ENCODE measurements at places on chromosomes 1 and 21.

GRCh38 chr1:153506831-153507413, 28.9 kb downstream of the S100A6 start:
- H3K4me3 ChIP-seq = no peak overlapping the region
- DNase-seq = no peak
- peaks cover 2% of the 10 kb centered on the region for H3K27me3 ChIP-seq
- no peak overlapping the region for H3K27ac ChIP-seq
- peaks cover 14% of the 10 kb centered on the region for H3K4me1 ChIP-seq
- no peaks in the 10 kb centered on the region for H3K36me3 ChIP-seq

- peaks cover 6% of the 10 kb centered on the region for H3K4me1 ChIP-seq
- peaks cover 4% of the 10 kb centered on the region for H3K36me3 ChIP-seq
- H3K4me3 ChIP-seq = no peak overlapping the region
- DNase-seq = no peak
These were observed 14.2 kb downstream of the TTC34 start for GRCh38 chr1:2787163-2787911.

- peaks cover 21% of the 10 kb centered on the region for H3K36me3 ChIP-seq
- H3K27ac ChIP-seq = no peak overlapping the region
- H3K27me3 ChIP-seq = no peaks in the 10 kb centered on the region
- H3K4me3 ChIP-seq = no peak overlapping the region
These were observed 1.5 kb downstream of the MLLT11 start for GRCh38 chr1:151061704-151062103.

GRCh38 chr1:62687903-62688686, at the start of gene DOCK7:
DOCK7 (minus strand) TSS chr1:62688386; CDS start chr1:62688264, 122 bp downstream.
- H3K27me3 ChIP-seq = peaks cover 20% of the 10 kb centered on the region
- DNase-seq = peak; percentile 59
- H3K4me1 ChIP-seq = peaks cover 16% of the 10 kb centered on the region
- peak within 1 kb of the TSS; percentile 78 for H3K4me3 ChIP-seq

GRCh38 chr21:36156815-36157670, at the start of gene DOP1B:
DOP1B (plus strand) TSS chr21:36156824; CDS start chr21:36164734, 7,910 bp downstream.
- H3K4me3 ChIP-seq = peak within 1 kb of the TSS; percentile 78
- H3K27ac ChIP-seq = peak within 1 kb of the TSS; percentile 68
- H3K36me3 ChIP-seq = peaks cover 7% of the 10 kb centered on the region
- no peaks in the 10 kb centered on the region for H3K27me3 ChIP-seq

DNA sequence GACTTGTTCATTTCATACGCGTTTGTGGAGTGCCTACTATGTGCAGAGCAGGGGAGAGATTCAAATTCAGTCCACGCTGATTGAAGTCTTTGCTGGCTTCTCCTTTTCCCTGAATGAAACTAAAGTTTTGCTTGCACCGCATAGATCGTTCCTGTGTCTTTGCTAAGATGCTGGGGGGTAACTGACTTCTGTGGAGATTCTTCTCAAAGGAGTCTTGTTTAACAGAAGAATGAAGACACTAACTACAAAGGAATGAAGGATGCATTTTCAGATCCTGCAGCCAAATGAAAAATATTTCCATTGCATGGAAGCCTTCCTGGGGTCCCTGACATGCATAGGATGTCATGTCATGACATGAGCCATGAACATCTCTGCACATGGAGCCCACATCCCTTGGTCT, 26.9 kb upstream of the H6PD start:
- DNase-seq = no peak
- no peaks in the 10 kb centered on the region for H3K36me3 ChIP-seq
- peaks cover 33% of the 10 kb centered on the region for H3K4me1 ChIP-seq
- no peak overlapping the region for H3K4me3 ChIP-seq
- H3K27ac ChIP-seq = no peak overlapping the region
- peaks cover 45% of the 10 kb centered on the region for H3K27me3 ChIP-seq

DNA sequence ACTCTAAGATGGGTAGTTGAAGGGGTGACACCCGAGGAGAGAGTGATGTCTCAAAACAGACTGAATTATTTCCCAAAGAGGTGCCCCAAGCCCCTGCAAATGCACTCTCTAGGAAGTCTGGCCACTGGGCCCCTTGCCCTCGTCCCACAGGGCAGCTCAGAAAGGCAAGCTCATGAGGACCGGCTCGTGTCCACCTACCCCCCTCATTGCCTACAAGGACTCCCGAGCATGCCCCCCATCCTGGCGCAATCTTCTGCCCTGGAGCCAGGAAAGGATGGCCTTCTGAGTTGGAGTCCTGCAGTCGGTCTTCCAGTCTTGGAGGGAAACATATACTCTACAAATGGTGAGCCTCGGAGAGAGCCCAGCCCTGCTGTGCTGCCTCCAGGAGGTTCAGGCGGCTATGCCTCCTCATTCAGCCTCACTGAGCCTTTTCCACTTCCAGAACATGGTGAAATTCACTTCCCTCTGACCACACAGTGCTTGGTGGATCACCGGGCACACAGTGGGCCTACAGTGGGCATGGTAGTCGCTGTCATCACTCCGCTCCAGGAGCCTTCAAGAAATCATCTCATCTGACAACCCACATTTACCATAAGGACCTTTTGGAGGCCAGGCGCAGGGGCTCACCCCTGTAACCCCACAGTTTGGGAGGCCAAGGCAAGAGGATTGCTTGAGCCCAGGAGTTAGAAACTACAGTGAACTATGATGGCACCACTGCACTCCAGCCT, 5.8 kb upstream of the WNT3A start:
- H3K36me3 ChIP-seq = no peaks in the 10 kb centered on the region
- H3K4me1 ChIP-seq = peaks cover 1% of the 10 kb centered on the region
- peaks cover 48% of the 10 kb centered on the region for H3K27me3 ChIP-seq
- no peak overlapping the region for H3K27ac ChIP-seq
- DNase-seq = peak; percentile 25
- H3K4me3 ChIP-seq = no peak overlapping the region

GRCh38 chr21:16427587-16428087, 697.9 kb downstream of the USP25 start:
- H3K4me3 ChIP-seq = no peak overlapping the region
- no peaks in the 10 kb centered on the region for H3K27me3 ChIP-seq
- no peak for DNase-seq
- no peaks in the 10 kb centered on the region for H3K36me3 ChIP-seq
- H3K27ac ChIP-seq = no peak overlapping the region
- H3K4me1 ChIP-seq = no peaks in the 10 kb centered on the region

DNA sequence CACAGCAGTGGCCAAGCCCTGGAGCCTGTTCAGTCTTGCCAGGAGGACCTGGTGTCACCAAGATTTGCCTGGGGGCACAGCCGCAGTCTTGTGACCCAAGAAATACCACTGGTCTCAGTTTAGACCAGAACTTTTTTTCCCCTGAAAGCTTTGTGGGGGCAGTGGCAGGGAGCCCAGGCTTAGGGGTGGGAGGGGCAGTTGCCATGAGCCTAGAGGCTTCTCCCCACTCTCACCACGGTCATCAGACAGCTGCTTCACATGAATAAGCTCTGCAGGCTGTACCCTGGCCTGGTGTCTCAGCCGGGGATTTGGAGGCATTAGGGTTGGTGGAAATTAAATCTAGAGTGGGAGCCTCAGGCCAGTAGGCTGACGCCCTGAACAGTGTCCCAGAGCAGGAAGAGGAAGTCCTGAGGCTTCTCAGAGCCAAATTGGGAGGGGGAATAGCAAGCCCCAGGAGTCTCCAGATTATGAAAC, 73.7 kb downstream of the SLC16A1 start:
- H3K4me1 ChIP-seq = peaks cover 2% of the 10 kb centered on the region
- no peak overlapping the region for H3K4me3 ChIP-seq
- H3K27me3 ChIP-seq = peaks cover 28% of the 10 kb centered on the region
- H3K27ac ChIP-seq = no peak overlapping the region

- H3K4me1 ChIP-seq = peaks cover 4% of the 10 kb centered on the region
- no peak for DNase-seq
- no peak overlapping the region for H3K27ac ChIP-seq
- H3K4me3 ChIP-seq = no peak overlapping the region
These were observed 8.4 kb upstream of the NBPF11 start for GRCh38 chr1:148160343-148161052.

GRCh38 chr1:85743814-85744213, 35.6 kb upstream of the ZNHIT6 start:
- H3K4me1 ChIP-seq = no peaks in the 10 kb centered on the region
- no peak overlapping the region for H3K27ac ChIP-seq
- DNase-seq = no peak
- no peak overlapping the region for H3K4me3 ChIP-seq
- H3K27me3 ChIP-seq = peaks cover 18% of the 10 kb centered on the region

DNA sequence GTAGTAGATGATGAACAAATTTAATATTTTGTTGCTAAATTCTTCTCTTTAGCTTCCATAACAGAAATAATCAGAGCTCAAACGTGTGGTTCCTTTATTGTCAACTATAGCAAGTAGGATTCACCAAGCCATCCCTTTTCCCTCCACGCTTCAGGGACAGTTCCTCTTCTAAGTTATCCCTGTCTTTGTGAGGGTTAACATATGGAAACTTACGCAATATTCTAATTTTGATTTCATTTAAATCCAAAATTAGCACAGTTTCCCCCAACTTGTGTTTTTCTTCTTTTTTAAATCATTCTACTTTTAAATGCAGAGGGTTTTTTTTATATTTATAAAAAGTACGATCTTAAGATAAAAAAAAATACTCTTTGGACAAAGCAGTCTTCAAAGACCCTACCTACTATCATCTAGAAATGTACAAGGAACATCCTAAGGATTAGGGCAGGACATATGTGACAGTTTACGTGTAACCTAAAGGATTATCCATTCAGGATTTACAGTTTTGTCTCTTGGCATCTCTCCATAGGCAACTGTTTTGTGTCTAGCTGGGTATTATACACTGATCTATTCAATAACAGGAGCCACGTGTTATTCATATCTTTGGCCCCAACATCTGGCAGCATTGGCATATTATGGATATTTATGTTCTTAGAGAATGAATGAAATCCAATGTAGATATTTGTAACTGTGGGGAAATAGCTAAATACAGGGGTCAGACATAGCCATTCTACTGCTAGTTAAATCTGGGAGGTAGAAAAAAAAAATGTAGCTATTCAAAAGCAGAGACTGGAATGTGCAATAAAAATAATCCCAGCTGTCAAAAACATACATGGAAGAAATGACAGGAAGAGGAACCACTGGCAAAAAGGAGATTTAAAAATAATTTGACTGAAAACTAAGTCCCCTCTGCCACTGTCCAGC, 272.9 kb downstream of the NEGR1 start:
- H3K4me3 ChIP-seq = no peak overlapping the region
- H3K36me3 ChIP-seq = no peaks in the 10 kb centered on the region
- no peak for DNase-seq
- no peak overlapping the region for H3K27ac ChIP-seq
- H3K4me1 ChIP-seq = no peaks in the 10 kb centered on the region
- H3K27me3 ChIP-seq = no peaks in the 10 kb centered on the region

- no peaks in the 10 kb centered on the region for H3K36me3 ChIP-seq
- no peak overlapping the region for H3K27ac ChIP-seq
- H3K27me3 ChIP-seq = peaks cover 37% of the 10 kb centered on the region
- DNase-seq = no peak
- H3K4me3 ChIP-seq = no peak overlapping the region
These were observed 153.2 kb downstream of the LYPLAL1 start for GRCh38 chr1:219326843-219327242.

Measured in activated CD8-positive, alpha-beta memory T cell treated with anti-CD3 and anti-CD28 coated beads, Interleukin-2, amount 10 ng/mL, durations not matched to agents 7 days and 5 days (primary cell).